NCI-H2029 (cell line): ENCODE measurements at places on chromosomes 4 and X.

GRCh38 chrX:113954297-113954696, 629.6 kb upstream of the HTR2C start:
- DNase-seq, result no peak

DNA sequence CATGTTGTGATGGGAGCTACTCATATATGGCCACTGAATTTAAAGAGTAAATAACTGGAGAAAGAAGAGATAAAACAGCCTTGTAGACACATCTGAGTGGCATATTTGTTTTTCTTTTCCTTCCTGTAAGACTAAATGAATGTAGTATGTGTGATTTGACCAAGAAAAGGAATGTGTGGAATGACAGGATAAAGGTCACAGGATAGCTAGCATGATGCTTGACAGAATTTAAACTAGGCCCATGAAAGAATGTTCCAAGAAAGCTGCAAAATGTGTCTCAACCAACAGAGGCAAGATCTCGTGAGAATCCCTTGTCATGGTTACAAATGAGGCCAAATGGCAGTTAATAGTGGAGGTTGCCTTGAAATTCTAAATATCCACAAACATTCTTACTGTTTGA, 137.0 kb downstream of the KCNIP4 start:
- no peak for DNase-seq

- DNase-seq, result no peak
These were observed 2.3 kb downstream of the PRRG3 start for GRCh38 chrX:151697522-151697921.

- no peak for DNase-seq
These were observed 104.1 kb downstream of the PALLD start for GRCh38 chr4:168600796-168601583.

DNA sequence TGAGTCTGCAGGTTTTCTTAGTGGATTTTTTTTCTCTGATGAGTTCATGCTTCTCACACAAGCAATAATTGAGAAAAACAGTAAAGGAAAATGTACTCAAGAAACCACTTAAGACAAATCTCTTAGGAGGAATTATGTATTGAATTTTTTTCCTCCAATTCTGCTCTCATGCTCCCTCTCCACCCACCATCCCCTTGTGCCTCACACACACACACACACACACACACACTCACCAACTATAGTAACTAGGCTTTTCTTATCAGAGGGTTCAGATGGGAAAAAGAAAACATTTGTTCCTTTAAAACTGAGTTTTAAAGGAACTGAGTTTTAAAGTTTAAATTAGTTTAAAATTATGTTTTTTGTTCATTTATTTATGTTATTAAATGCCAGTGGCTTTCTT, 47.0 kb upstream of the ANXA10 start:
- no peak for DNase-seq

DNA sequence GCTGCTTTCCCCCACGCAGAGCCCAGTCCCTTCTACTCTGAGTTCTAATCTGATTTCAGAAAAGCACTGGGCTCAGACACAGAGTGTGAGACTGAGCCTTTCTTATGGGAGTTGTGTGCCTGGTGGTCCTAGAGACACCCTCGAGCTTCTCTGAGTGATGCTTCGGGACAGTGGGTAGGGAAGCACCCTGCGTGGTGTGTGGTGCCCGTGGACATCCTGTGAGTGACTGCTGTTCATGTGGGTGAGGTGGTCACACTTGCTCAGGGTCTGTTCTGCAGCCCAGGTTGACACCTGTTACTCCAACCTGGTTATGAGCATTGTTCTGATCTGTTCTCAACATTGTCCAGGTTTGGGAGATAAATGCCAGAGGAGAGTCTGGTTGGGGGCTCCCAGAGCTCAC, 6.1 kb downstream of the GPR78 start:
- no peak for DNase-seq

- no peak for DNase-seq
These were observed 101.3 kb upstream of the BANK1 start for GRCh38 chr4:101689220-101689619.

- no peak for DNase-seq
These were observed 2.0 kb downstream of the ANTXR2 start for GRCh38 chr4:80070880-80071603.

DNA sequence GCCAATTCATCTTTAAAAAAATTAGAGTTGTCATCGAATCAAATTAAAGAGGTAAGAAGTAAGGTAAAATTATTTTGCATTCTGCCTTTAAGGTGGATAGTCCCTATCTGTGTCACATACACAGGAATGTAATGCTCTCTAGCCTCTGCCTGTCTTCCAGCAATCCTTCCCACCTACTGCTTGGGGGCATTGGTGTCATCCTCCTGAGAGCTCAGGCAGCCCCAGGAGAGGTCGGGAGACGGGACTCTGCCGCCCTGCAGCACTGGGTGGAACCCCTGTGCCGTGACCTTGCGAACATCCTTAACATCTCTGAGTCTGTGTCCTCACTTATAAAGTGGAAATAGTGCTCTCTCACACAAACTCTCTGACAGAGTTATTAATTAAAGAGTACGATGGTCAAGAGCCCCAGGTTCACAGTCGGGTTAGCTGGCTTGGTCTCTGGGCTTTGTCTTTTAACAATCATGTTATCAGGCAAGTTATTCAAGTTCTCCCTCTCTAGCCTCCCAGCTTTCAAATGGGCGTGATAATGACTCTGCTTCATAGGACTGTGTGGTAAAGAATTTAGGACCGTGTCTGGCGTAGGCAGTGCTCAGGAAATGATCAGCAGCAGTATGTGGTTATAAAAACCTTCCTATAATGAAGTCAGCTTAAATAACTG, 10.2 kb downstream of the TLR3 start:
- DNase-seq, result no peak

DNA sequence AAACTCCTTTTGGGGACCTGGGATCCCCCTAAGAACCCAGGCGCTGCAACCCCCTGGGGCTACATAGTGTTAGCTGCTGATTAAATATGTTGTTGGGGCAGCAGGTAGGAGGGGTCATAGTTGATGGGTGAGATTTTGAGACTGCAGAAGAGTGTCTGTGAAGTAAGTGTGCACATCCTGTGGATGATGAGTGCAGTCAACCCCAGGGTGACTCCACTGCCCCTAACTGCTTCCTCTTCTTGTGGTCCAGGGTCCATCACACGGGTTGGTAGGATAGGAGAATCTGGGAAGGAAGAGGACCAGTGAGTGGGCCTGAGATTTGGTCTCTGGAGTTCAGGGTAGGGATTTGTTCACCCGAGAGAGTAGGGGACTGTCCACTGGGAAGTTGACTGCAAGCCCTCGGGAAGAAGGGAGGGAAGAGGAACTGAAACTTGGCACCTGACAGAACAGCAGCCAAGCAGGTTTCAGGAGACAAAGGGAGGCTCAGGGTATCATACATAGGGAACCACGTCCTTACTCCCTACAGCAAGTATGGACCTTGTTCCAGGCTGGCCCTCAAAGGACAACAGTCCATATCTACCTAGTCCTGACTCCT, 8.5 kb downstream of the DLG3 start:
- DNase-seq, result no peak

DNA sequence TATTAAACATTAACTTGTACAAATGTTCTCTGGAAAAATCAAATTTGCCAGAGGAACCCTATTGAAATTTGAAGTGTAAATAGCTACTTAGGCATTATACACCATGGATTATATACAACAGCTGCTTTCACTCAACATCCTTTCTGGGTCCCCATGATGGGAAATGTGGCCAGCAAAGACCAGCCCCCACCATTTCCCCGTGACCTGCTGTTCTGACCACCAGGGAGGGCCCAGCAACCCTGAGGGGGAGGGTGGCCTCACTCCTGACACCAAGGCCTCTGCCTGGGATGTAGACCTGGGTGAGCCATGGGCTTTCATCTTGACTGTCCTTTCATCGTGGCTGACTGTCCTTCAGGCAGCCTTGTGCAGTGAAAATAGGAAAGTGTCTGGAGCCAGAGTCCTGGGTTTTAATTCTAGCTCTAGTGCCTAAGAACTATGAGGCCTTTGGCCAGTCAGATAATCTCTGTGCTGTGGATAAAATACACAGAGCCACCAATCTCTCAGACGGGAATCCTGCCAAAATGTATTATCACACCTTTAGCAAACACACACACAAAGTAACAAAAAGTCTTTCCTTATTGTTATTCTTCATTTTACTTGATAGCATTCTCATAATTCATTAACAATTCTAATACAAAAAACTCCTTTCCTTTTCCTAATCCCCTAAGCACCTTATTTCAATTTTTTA, 45.1 kb downstream of the NR3C2 start:
- no peak for DNase-seq

DNA sequence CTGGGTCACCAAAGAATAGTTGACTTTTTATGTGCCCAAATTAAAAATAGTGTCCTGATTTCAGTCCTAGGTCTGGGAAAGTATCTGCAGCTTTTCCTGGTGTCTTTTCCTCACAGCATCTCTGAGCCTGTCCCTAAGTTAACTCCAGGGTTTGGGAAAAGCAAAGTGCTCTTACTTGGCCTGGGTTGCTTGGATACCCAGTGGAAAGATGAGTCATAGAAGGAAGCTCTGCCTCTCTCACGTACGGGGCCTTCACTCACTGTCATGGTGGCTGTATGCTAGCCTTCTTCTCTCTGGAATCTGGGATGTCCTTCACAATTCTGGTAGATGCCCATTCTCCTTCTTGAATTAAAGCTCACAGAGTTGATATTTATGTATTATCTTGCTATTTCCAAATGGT, 607.3 kb downstream of the ANKRD50 start:
- DNase-seq, result no peak

GRCh38 chrX:43657671-43658070, 1.6 kb downstream of the MAOA start:
- DNase-seq, result no peak

GRCh38 chr4:182880387-182881356, 36.5 kb downstream of the DCTD start:
- no peak for DNase-seq

- no peak for DNase-seq
These were observed 225.1 kb downstream of the IDS start for GRCh38 chrX:149280011-149280410.

- peak; percentile 64 for DNase-seq
These were observed 1.8 kb downstream of the SEPTIN6 start for GRCh38 chrX:119690921-119691716.

GRCh38 chrX:50988649-50989048, 78.1 kb downstream of the BMP15 start:
- no peak for DNase-seq

DNA sequence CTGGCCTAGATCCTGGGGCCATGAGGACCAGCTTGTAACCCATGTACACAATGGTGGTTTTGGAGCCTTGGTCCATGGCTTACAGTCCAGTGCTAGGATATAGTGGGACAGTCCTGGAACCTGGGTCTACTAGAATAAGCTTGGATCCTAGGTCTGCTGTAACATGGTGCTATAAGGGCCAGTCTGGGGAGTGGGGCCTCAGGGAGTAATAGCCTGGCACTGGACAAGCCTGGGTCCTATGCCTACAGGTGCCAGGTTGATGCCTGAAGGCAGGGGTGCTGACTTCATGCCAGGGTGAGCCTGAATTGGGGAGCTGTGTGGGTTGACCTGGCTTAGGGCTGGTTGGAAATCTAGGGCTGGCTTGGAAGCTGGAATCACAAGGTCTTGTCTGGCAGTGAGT, 756.3 kb upstream of the ADGRL3 start:
- no peak for DNase-seq

DNA sequence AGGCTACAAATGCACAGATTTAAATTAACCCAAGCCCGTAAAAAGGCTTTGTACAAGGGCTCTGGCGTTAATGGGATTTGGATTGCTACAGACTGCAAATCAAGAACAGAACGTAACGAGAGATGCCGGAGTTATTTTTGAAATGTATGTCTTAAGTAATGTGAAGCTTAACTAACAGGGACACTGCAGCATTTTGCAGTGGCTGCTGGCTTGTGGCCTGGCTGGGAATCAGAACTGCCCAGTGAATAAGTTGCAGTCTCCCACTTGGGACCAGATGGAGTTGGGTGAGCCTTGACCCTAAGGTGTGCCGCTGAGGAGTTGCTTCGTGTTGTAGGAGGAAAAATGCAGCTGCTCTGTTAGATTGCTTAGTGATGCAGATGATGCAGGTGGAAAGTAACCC, 318.4 kb downstream of the DHX15 start:
- DNase-seq, result no peak
